ENCODE measurements at places on chromosomes 4 and X.

DNA sequence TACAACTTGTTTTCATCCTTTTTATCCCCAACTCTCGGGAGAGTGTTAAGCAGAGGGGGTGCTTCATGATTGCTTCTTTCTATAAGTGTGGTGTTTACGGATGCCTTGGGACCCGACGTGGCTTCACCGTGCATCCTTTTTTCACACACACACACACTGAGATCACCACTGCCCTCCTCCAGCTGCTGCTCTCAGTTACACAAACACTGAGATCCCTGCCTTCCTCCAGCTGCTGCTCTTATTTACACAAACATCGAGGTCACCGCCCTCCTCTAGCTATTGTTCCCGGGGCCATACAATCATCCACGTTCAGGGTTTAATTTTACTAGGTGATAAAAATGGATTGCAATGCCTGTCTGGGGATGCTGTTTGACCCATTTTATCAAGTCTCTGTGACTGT lies 155.4 kb upstream of the FAM9B start:
- no peak for DNase-seq

- DNase-seq: no peak
Observed at GRCh38 chr4:187770345-187770744, 225.2 kb upstream of the ZFP42 start.

- DNase-seq: no peak
Observed at GRCh38 chr4:68187145-68187544, 57.5 kb upstream of the TMPRSS11F start.

GRCh38 chr4:142683997-142684396 lies 162.1 kb downstream of the INPP4B start:
- no peak for DNase-seq

DNA sequence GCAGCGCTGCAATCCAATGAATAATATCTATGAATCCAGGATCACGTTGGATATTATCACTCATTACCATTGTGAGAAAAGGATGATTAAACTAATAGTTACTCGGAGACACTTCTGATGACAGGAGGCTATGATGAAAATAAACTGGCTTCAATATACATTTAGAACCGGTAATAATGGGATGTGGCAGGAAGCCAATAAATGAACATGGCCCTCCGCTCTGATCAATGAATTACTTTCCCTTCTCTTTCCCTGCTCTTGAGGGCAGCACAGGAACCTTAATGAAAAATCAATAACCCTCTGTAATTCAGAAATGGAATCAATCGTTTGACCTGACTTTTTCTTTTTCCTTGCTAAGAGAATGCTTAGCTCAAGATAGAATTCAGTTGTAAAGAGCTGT lies 103.9 kb upstream of the PAQR3 start:
- no peak for DNase-seq

- no peak for DNase-seq
Observed at GRCh38 chrX:140508958-140509357, 4.1 kb upstream of the SOX3 start.

DNA sequence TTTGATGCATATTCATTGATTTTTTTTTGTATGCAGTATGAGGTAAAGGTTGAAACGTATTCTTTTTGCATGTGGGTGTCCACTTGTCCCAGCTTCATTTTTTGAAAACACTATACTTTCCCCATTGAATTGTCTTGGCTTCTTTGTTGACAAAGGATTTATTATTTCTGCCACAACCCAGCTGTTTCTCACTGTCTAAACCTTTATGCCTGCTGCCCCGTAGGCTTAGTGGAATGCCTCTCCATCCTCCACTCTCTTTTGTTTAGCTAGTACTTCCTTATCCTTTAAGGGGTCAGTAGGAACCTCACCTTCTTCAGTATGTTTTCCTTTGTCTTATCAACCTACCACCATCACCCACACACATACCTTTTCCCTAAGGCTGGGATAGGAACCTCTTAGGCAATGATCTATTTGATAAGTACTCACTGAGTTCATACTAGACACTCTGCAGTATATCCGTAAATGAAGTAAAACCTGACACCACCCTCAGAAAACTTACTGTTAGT lies 8.5 kb downstream of the FMR1 start:
- DNase-seq: no peak

- DNase-seq: no peak
Observed at GRCh38 chr4:8338351-8338961, 68.9 kb downstream of the HTRA3 start.

GRCh38 chr4:3358656-3359055 lies 65.8 kb downstream of the RGS12 start:
- DNase-seq: no peak

DNA sequence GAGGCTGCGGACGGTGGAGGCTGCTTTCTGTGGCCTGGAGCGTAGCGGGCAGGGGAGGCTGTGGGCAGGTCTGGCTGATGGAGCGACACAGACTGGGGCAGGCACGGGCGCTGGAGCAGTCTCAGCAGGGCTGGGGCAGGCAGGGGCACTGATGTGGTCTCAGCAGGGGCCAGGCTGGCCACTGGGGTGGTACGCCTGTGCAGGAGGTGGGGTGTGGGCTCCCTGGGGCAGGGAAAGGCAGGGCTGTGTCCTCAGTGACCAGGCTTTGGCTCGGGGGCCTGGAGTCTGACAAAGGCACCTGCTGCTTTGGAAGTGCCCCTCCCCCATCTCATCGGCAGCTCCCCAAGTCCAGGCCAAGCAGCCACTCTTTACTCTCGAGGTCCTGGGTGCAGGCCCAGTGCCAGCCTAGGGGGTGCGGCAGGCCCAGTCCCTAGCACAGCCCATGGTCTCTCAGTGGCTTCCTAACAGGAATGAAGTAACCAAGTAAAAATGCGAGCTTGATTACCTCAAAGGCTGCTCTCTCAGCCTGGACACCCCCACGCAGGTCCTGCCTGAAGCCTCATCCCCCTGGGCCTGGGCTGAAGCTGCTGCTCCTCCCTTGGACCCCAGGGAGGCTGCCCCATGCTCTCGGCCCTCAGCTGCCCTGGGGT lies 55.5 kb downstream of the ADRA2C start:
- no peak for DNase-seq

- DNase-seq: no peak
Observed at GRCh38 chr4:176002007-176002613, 63.5 kb upstream of the WDR17 start.

DNA sequence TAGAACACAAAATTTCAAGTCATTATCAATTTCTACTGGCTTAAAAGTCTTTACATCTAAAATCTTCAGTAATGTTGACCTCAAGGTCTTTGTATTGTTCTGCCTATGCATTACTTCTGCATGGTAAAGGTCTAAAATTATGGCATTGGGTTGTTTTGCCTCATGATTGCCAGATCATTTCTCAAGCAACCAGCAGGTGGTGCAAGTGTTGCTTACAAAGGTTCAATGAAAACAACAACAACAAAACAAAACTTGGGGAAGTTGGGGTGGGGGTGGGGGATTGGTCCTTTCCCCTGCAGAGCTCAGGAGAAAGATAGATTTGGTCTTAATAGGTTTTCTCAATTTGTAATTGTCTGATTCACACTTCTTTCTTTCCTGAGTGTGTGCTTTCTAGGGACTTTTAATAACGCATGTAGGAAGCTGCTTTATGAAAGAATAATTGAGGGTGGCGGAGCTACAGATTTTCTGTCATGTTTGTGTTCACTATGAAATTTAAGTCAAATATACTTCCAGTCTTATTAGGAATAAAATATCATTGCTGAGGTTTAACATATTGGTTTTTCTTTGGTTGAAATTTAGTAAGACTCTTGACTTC lies 145.1 kb downstream of the COL4A5 start:
- DNase-seq: no peak

DNA sequence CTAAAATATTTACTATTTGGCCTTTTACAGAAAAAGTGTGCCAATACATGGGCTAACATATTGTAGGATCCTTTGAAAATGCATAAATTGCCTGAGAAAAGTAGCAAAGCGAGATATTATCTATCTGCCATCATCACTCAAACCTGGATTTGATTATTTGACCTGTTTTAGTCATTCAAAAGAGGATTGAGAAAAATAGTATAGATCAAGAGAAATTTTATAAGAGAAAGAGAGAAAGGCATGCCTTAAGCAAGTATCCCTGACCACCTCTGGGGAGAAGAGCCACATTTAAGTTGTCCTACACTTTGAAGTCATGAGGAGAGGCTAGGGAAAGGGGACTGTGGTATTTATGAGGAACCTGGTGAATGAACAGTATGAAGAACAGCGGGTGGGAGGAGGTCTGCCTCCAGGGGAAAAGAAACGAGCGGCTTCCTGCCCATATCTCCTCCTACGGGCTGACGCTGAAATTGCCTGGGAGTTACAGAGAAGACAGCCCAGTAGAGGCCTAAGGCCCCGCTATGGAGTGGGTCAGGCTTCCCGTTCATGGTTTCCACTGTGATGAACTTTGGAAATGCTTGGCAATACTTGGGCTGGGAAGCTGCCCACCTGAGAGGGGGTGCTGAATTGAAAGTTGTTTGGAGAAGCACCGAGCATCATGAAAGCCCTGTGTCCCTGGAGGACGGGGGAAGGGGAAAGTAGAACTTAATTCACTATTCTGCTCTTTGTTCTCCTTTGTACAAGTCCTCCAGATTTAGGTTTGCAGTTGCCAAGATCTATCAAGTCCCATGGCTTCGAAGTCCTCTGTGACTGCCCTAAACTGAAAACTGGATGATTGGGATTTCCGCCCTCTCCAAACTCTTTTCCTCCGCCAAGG lies 106.9 kb upstream of the ACSL4 start:
- DNase-seq: no peak

GRCh38 chrX:25601323-25601722 lies 536.8 kb upstream of the MAGEB18 start:
- no peak for DNase-seq

GRCh38 chr4:87391576-87392054 lies 627 bp upstream of the HSD17B11 start:
- no peak for DNase-seq

Data from T-helper 2 cell treated with Interferon-gamma antibody and Interleukin-4, amounts not matched to agents 5 μg/mL and 100 μg/mL, for 36 hours (primary cell).